ENCODE measurements at places on chromosomes 4 and X. TPM values are rescaled to one million over a fixed set of nuclear protein-coding genes. Genes with fewer than 3 reads are reported as not detected.

- no peaks in the 10 kb centered on the region for H3K36me3 ChIP-seq
- H3K27me3 ChIP-seq: no peaks in the 10 kb centered on the region
- peak overlapping the region; percentile 99 for H3K4me3 ChIP-seq
- H3K27ac ChIP-seq: no peak overlapping the region
- peaks cover 18% of the 10 kb centered on the region for H3K4me1 ChIP-seq
Observed at GRCh38 chr4:2963966-2964471, 648 bp downstream of the GRK4 start.

GRCh38 chr4:13378973-13379759, 105.0 kb downstream of the RAB28 start:
- H3K4me3 ChIP-seq: no peak overlapping the region
- no peaks in the 10 kb centered on the region for H3K36me3 ChIP-seq
- no peaks in the 10 kb centered on the region for H3K27me3 ChIP-seq
- DNase-seq: no peak
- no peaks in the 10 kb centered on the region for H3K4me1 ChIP-seq

LRP2BP gene
- polyA plus RNA-seq: 0.76 TPM

MMRN1 gene
- not detected for polyA plus RNA-seq

HDAC8 gene
- polyA plus RNA-seq: 21.4 TPM

HOPX gene
- not detected for polyA plus RNA-seq
